ENCODE measurements at places on chromosomes 5 and 9.

DNA sequence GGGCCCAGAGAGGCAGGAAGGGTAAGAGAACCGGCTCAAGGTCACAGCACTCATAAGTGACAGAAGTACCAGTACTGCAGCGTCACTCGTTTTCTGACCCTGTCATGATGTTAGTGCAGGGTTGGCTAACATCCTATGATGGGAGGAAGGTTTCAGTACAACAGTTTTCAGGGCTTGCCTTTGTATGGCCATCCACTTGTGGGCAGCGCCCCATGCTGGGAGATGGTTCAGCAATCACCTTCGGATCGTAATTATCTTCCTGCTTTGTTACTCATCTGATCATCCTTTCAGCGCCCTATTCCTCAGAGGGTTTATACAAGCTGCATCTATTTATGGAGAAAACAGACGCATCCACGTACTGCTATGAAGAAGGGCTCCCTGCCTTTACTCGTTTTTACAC lies 2.4 kb downstream of the MAP1B start:
- DNase-seq: no peak

DNA sequence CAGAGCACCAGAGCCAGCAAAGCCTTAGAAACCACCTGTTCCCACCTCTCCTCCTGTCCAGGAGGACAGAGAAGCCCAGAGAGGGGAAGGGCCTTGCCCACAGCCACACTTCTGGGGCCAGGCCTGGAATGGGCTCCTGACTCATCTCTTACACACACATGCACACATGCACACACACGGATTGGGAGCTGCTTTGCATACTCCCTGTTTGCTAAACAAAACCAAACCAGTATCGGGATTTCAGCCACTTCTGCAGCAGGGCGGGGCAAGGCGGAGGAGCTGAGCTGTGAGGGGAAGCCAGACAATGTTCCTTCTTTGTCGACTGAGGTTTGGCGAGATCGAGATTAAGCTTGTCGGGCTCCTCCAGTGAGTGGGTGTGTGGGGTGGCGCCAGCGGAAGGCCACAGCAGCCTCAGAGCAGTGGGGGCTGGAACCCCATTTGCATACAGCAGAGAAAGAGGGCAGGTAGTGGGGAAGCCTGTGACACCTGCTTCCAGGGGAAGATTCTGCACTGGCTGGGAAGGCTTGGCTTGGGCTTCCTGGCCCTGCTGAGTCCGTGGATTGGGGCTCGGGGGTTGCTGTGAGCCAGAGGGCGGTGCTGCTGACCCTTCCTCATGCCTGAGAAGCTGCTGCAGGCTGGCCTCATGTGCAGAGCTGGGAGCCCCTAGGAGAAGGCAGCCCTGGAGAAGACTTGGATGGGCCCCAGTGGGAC lies 16.1 kb downstream of the GFI1B start:
- no peak for DNase-seq

- no peak for DNase-seq
Measured at GRCh38 chr5:32159328-32160072, 14.6 kb downstream of the GOLPH3 start.

DNA sequence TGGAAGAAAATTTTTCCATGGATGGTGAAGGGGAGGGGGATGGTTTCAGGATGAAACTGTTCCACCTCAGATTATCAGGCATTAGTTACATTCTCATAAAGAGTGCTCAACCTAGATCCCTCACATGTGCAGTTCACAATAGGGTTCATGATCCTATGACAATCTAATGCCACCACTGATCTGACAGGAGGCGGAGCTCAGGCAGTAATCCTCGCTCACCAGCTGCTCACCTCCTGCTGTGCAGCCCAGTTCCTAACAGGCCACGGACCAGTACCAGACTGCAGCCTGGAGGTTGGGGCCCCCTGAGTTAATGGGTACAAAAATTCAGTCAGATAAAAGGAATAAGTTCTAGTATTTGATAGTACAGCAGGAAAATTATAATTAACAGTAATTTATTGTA lies 337.2 kb downstream of the NPR3 start:
- no peak for DNase-seq

- no peak for DNase-seq
Measured at GRCh38 chr9:20353931-20354652, 268.2 kb downstream of the MLLT3 start.

DNA sequence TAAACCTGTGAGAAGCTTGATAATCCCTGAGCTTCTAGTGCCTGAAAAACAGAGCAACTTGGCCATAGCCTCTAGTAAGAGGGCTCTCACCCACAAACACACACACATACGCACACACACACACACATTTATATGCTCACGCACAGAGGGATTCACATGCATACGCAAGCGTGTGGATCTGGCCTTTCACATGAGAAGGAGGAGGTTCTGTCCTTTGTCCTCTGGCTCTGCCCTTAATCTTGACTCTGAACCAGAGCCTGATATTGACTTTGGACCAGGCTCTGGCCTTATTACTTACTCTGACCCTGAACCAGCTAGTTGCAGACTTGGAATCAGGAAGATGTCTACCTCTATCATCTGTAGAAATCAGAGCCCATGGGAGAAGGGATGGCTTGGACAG lies 10.0 kb upstream of the P4HA2 start:
- DNase-seq: no peak

DNA sequence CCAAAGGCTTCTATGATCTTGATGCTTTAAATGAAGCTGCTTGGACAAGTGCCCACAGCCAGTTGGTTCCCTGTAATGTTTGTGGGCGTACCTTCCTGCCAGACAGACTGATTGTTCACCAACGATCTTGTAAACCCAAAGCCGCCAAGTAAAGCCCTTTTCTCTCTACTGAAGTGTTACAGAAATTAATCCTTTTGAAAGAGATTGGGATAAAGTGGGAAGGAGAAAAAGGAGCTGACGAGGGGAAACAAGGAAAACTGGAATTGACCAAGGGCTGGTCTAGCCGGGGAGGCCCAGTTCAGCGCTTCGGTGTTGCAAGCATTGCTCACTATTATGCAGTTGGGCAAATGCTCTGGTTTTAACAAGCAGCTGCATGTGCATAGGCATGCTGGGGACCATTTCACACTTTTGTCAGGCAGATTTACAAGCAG lies 53.2 kb downstream of the ZNF474 start:
- DNase-seq: no peak

GRCh38 chr9:114003758-114004157 lies 74.3 kb downstream of the AMBP start:
- DNase-seq: no peak

DNA sequence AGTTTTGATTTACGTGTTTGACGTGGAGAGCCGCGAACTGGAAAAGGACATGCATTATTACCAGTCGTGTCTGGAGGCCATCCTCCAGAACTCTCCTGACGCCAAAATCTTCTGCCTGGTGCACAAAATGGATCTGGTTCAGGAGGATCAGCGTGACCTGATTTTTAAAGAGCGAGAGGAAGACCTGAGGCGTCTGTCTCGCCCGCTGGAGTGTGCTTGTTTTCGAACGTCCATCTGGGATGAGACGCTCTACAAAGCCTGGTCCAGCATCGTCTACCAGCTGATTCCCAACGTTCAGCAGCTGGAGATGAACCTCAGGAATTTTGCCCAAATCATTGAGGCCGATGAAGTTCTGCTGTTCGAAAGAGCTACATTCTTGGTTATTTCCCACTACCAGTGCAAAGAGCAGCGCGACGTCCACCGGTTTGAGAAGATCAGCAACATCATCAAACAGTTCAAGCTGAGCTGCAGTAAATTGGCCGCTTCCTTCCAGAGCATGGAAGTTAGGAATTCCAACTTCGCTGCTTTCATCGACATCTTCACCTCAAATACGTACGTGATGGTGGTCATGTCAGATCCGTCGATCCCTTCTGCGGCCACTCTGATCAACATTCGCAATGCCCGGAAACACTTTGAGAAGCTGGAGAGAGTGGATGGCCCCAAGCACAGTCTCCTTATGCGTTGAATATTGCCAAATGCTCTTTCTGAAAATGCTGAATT lies 850 bp downstream of the RRAGA start:
- no peak for DNase-seq

DNA sequence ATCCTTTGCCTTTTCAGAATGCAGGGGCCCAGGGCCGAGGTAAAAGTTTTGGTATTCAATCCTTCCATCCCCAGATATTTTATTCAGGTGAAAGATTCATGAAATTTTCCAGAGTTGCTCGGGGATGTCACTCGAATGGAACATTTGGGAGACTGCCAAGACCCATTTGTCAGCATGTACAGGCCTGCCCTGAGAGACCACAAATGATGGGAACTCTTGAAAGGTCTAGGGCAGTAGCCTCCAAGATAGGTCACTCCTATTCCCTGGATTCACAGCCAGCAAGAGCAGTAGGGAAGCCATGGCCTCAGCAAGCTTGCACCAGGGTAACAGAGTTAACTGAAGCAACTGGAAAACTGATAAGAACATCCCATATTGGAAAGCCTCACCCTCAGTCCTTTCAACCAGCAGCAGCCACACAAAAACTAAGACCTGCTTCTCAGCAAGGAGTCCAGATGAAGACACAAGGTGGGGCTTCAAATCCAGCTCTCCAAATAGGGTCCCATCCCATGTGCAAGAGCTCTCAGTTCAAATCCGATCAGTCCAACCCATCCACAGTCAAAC lies 12.5 kb downstream of the CARD6 start:
- no peak for DNase-seq

GRCh38 chr9:116797276-116797675 lies 110.2 kb downstream of the TRIM32 start:
- no peak for DNase-seq

GRCh38 chr9:133006731-133007352 lies 24.0 kb upstream of the GTF3C5 start:
- no peak for DNase-seq

GRCh38 chr5:106454050-106454449 lies 1216.7 kb downstream of the EFNA5 start:
- no peak for DNase-seq

- no peak for DNase-seq
Measured at GRCh38 chr9:88303721-88304451, 84.4 kb upstream of the SPIN1 start.

- no peak for DNase-seq
Measured at GRCh38 chr5:3428334-3428733, 167.3 kb upstream of the IRX1 start.

Data from HepG2 (cell line).